Mesothelial cell of epicardium (in vitro differentiated cells): ENCODE measurements at places on chromosomes 7 and 10. TPM values are rescaled to one million over a fixed set of nuclear protein-coding genes. Genes with fewer than 3 reads are reported as not detected.
A peak's percentile ranks its signal among the peaks of the same experiment; 100 is the strongest.

- DNase-seq: no peak
Observed at GRCh38 chr10:48470893-48471805, 133.7 kb downstream of the ARHGAP22 start.

DNA sequence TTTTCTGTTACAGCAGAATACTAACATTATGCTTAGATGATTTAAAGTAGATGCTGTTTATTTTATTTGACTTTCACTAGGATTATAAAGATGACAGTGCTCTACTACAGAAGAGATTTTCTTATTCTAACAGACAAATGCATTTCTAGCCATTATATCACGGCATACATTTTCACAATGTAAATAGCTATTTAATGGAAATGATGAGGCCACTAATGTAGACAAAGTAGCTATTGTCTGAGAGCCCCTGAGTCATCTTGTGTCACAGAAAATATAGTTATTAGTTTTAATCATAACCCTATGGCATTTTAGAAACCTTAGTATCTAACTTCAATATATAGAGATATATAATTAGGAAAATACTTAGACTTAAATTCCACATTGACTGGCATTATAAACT, 158.0 kb upstream of the AHR start:
- DNase-seq: no peak

DNA sequence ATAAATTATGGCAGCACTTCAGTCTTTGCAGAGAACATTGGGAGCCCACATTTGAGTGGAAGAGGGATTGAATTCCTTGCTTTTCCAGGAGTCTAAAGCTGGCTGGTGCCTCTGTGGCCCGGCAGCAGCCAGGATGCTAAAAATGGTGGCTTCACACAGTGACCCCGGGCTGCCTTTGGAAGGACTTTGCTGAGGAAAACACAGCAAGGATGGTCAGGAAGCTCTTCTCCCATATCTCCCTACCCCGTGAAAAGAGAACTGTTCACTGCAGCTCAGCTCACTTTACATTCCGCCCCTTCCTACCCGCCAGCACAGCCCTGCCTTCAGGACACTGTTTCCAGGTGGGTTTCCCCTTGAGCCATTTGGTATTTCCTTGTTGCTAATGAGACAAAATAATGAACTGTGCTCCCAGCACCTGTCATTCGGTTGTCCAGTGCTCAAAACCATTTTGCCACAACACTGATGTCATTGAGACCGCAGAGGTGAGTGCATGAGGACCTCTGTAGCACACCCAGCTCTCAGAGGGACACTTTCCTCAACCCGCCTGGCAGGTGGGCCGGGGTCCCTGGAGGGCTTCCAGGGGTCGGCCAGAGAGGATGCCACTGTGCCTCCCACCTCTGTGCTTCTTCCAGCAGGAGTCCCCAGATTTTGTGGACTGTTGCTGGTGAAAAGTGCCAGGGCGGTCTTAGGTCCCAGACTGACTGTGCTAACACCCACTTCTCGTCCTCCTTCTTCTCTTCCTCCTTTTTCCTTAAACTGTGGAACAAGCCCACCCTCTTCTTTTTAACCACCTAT, 255.7 kb upstream of the PPP2R2D start:
- no peak for DNase-seq

GRCh38 chr7:27249724-27250556, 7.3 kb downstream of the EVX1 start:
- no peak for DNase-seq

- DNase-seq: no peak
Observed at GRCh38 chr7:122846591-122846990, 39.7 kb downstream of the CADPS2 start.

DNA sequence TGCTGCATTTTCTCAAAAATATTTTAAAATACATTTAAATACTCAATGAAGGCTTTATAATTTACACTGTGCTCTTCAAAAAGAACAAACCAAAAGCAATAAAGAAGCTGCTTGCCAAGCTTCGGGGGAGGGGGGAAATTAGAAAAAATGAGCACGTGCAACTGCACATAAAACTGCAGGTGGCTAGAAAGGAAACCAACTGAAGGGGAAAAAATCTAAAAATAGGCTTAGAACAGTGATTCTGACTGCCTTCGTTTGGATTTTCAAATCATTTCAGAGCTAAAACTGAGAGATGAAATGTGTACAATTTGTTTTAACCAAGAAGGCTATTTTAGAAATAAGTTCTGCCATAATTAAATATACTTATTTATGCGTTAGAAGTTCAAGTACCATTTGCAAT, 61.4 kb downstream of the ABI1 start:
- DNase-seq: no peak

GRCh38 chr10:112949875-112950507, at the start of gene TCF7L2:
Gene TCF7L2 (plus strand): TSS chr10:112950247. CDS start chr10:112950757, 510 bp downstream.
- peak; percentile 88 for DNase-seq

DNA sequence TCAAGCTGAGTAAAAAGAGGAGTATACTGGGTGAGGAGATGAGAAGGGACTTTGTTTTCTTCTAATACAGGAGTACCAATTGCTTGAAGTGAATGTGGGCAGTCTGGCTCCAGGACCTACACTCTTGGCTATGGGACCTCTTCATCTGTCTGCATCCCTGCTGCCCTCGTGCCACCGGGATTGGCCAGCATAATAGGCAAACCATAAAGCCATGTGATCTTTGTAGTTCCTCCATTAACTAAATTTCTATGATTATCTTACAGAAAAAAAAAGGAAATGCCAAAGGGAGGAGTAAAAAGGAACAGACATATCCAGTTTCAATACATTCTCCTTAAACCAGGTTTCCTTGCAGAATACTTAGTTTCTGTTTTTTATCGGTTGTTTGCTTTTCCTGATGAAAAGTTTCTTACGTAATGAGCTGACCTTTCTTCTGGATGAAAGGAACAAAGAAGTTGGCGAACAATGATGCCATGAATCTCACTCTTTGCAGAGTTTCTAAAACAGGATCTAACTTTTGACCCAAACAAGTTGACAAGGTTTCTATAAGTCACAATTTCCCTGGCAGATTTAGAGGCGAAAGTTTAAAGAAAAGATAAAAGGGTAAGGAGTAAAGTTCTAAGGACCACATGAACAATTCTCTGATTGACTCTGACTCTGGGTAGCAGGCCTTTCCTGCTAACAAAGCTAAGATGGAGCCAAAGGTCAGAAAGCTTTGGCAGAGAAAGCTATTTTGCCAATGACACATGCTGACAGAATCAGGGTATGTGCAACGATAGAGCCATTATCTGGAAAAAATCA, 54.1 kb downstream of the LAMB1 start:
- DNase-seq: no peak

DNA sequence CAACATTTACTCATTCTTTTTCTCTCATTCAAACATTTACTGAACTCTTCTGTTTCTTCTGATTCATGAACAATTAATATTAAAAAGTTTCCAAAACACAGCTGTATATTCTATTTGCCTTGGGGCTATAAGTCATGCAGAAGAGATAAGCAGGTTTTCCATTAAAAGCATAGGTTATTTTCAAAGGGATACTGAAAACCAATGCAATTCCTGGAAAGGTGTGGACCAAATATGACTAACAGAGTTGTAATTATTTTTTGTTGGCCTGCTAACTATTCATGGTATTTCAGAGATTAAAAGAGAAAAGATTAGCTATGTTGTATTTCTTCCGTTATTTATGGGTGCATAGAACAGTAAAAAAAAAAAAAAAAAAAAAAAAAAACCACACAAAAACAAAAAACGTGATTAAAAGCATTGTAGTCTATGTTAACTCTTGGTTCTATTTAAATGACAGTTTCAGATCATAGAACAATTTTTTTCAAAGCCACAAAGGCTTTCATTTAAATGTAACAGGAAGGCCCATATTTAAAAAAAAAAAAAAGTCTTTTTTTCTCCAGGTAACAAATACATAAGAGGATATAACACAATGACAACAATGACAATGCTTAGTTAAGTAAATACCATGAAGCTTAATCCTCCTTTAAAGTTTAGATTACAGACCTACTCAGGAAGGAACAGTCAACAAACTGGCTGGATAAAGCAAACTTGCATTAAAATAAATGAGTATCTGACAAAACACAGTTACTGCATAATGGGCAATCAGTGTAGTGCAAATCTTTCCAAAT, 1042.9 kb downstream of the GATA3 start:
- DNase-seq: no peak

DNA sequence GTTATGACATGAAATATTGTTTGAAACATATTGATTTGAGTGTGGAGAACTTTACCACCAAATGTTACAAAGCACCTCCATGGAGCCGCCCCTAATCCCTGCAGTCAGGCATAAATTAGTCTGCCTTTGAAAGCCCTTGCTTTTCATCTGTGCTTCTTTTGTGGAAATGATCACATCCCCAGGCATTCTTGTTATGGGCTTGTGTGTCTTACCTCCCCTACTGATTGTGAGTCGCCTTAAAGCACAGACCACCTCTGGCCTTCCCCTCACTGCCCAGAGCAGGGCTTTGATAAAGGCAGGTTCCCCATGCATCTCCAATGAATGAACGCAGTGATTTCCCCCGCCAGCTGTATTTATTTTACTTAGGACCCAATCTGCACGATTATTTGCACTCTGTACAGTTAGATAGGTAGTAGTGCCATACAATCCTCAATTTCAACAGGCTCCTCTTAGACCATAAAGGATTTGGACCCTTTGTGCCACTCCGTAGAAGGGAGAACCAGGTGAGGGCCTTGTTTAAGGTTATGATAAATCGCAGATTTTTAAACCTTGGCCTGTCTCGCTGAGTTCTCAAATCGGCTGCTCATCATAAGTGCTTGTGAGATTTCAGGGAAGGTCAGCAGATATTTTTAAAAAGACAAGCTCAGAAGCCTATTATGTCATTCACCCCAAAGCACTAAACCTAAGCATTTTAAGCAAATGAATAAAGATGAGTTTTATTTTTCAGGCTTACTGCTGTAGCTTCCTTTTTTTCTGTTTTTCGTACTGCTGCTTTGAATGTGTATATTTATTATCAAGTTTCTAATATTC, 107.8 kb downstream of the CUBN start:
- no peak for DNase-seq

DNA sequence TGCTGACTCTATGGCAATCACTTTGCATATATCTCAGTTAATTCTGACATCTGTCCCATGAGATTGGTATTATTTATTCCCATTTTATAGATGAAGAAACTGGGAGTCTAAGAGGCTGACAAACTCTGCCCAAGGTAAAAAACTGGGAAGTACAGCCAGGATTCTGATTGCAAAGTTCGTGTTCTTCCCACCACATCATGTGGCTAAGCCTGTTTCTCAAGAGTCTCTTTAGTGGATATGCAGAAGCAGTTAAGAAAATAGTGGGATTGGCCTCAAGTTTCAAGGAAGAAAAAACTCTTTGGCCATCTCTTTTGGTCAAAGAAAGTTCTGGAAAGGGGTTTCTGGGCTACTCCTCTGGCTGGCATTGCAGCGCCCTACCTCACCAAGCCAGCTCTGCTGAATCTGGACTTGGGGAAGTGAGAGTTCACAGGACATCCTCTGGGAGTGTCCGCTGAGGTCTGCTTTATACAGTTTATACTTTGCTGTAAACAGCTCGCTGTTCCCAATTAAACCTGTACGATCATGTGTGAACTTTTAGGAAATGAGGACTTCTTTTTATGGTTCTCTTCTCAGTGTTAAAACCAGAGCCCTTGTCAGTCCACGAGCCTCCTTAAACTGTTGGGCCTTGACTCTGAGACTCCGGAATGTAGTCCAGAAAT, 12.2 kb upstream of the BMPR1A start:
- no peak for DNase-seq

GRCh38 chr10:126521399-126521798, 133.1 kb upstream of the ADAM12 start:
- DNase-seq: no peak

DNA sequence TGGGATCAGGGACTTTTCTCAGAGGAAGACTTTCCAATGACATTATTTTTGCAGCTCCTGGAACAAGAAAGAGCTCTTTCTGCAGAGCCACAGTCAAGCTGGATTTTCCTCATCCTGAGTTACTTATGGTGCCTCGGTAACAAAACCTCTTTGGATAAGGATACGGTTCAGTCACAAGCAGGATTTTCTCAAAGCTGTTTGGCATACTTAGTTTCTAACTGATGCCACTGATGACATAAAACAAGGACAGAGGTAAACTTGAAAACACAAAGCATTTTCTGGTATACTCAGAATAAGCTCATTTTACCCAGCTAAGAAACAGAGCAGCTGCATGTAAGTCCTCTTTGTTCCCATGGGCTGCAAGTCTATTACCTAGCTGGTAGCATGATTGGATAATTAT, 340.9 kb upstream of the MEOX2 start:
- no peak for DNase-seq

DNA sequence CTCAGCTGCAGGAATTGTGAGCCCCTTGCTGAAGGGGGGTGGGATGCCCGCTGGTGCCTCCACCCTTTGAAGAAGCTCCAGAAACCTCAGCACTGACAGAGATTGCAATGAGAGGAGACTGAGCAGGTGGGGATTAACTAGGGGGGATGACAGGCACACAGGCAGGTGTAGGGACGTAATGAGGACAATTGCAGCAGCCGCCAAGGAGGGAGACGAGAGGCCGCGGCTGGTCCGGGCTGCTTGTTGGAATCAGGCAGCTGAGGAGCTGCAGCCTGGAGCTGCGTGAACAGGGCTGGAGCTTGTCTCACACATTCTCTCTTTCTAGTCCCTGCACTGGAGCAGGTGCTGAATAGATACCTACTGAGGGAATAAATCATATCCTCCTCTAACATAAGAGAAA, 122.0 kb upstream of the TCERG1L start:
- no peak for DNase-seq

DNA sequence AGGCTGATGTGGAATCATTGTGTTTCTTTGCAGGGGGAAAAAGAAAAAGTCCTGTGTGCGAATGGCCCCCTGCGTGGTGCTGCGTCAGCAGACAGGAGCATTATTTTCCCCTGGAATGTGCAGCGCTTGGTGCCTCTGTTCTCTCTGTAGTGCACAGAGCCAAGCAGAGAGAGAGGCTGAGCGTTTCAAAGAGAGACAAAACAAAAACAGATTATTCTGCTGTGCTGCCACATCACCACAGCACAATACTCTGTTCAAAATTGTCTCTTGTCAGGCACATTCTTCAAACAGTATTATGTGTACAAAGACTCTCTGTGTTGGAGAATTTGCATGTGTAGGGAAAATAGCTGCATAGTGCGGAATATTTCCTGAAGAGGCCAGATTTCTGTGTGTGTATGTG, 609.0 kb downstream of the SDK1 start:
- no peak for DNase-seq

GRCh38 chr10:63812501-63812900, 291.3 kb downstream of the REEP3 start:
- DNase-seq: no peak

GRCh38 chr10:359762-360161, 224.5 kb downstream of the ZMYND11 start:
- no peak for DNase-seq

GRCh38 chr10:28754930-28755718, 77.8 kb downstream of the BAMBI start:
- no peak for DNase-seq

GRCh38 chr10:14173391-14173705, 157.4 kb downstream of the FRMD4A start:
- DNase-seq: no peak

Gene BTBD16
- total RNA-seq: not detected in 3 replicates

Gene TMEM196
- not detected in 3 replicates for total RNA-seq

Gene CALCR
- not detected in 3 replicates for total RNA-seq

Gene CPED1
- 23.9 to 26.4 TPM (median 25.6 TPM) in 3 replicates for total RNA-seq

Gene CDC14C
- 0.07 to 0.11 TPM in 2 of 3 replicates, not detected in the other for total RNA-seq

Gene INSYN2A
- total RNA-seq: 0.09 to 0.13 TPM (median 0.11 TPM) in 3 replicates

Gene ANXA8L1
- total RNA-seq: 1.1 to 1.7 TPM (median 1.6 TPM) in 3 replicates

Gene CACNB2
- 10.0 to 13.1 TPM (median 13.0 TPM) in 3 replicates for total RNA-seq

Gene IGFBP1
- not detected in 3 replicates for total RNA-seq

Gene GJD4
- total RNA-seq: not detected in 3 replicates

Gene NPC1L1
- total RNA-seq: 0.07 to 0.20 TPM in 2 of 3 replicates, not detected in the other

Gene XRCC2
- 6.7 to 7.3 TPM (median 7.0 TPM) in 3 replicates for total RNA-seq

Gene CALHM3
- not detected in 3 replicates for total RNA-seq

Gene SPAM1
- not detected in 3 replicates for total RNA-seq

Gene FAM131B
- 5.6 to 6.1 TPM (median 5.8 TPM) in 3 replicates for total RNA-seq

Gene LRWD1
- 19.2 to 21.1 TPM (median 19.2 TPM) in 3 replicates for total RNA-seq

Gene C10orf105
- total RNA-seq: 0.11 to 0.25 TPM (median 0.18 TPM) in 3 replicates
